ENCODE measurements at places on chromosomes 7 and 10. TPM values are rescaled to one million over a fixed set of nuclear protein-coding genes. Genes with fewer than 3 reads are reported as not detected.

- no peak for DNase-seq
These were observed 75.1 kb upstream of the KIAA1217 start for GRCh38 chr10:24133835-24134234.

DNA sequence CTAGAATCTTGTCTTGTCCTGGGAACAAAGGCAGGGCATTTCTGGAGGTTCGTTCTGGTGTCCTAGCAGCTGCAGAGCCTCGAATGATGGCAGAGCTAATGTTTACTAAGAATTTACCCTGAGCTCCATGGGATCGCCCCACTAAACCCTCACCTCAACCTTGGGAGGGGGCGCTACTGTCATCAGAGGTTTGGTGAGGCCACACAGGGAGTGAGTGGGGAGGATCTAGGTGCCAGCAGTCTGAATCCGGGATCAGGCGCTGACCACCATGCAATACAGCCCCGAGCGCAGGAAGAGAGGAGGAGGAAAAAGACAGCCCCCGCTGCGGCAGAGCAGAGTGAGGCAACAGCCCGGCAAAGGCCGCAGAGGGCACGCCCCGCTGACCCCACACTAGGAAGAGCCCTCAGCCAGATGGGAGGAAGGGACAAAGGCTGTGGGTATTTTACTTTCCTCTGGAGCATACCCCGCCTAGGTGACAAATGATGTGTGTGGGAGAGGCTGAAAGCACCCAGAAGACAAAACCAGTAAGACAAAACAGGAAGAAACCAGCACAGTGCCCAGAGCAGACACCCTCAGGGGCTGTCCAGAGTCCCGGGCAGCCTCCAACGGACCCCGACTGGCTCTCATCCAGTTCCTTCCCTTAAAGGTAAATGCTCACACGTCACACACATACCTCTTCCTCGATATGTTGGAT lies 103.5 kb downstream of the FAM53B start:
- DNase-seq: no peak

DNA sequence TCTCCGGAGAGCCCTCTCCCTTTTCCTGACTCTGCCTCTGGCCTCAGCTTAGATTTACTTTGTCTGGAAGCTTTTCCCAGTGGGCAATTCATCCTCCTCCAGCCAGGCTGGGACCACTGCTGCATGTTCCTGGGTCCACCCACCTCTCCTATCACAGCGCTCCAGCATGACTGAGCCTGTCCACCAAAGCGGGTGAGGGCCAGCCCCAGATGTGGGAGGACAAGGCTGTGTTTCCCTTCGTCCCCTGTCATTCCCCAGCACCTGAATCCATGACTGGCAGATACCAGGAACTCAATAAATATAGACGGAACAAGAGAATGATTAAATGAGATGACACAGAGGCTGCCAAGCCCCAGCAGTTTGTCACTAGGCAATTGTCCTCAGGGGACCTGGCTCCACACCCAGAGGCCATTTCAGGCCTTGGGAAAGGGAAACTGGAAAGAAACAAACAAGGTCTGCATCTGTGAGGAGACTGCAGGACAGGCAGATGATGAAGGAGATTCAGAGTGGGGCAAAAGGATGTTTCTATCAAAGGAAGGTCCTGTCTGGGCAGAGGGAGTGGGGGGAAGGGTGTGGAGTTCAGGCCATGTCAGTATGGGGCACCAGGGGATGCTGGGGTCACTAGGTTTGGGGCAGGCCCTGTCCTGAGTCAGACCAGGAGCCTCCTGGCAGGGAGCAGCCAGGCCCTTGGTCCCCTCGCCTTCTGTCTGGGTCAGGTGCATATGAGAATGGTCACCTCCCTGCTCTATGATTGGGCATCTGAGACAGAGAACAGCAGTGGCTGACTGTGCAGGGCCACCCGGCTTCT lies 576.4 kb downstream of the GRID1 start:
- no peak for DNase-seq

DNA sequence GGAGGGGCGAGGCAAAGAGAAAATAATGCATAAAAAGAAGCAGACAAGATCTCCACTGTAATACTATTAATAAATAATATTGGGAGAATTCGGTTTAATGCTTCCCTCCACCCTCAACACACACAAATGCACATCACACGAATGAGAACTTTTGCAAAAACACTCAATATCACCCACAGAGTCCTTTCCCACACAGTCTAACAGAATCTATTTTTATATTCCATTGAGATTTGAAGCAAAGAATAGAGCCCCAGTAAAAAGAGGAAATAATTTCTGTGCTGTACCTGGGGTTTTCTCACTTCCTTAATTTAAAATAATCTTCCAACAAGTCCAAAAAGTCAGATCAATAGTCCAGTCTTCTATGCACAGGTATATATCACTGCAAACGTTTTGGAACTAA lies 17.0 kb downstream of the PIK3AP1 start:
- no peak for DNase-seq

GRCh38 chr7:97499204-97499603 lies 232.7 kb upstream of the TAC1 start:
- DNase-seq: no peak

GRCh38 chr10:119546009-119546408 lies 3.5 kb upstream of the RGS10 start:
- no peak for DNase-seq

GRCh38 chr7:110507832-110508231 lies 583.1 kb upstream of the LRRN3 start:
- DNase-seq: no peak

GRCh38 chr10:4120096-4120853 lies 335.3 kb upstream of the KLF6 start:
- DNase-seq: no peak

DNA sequence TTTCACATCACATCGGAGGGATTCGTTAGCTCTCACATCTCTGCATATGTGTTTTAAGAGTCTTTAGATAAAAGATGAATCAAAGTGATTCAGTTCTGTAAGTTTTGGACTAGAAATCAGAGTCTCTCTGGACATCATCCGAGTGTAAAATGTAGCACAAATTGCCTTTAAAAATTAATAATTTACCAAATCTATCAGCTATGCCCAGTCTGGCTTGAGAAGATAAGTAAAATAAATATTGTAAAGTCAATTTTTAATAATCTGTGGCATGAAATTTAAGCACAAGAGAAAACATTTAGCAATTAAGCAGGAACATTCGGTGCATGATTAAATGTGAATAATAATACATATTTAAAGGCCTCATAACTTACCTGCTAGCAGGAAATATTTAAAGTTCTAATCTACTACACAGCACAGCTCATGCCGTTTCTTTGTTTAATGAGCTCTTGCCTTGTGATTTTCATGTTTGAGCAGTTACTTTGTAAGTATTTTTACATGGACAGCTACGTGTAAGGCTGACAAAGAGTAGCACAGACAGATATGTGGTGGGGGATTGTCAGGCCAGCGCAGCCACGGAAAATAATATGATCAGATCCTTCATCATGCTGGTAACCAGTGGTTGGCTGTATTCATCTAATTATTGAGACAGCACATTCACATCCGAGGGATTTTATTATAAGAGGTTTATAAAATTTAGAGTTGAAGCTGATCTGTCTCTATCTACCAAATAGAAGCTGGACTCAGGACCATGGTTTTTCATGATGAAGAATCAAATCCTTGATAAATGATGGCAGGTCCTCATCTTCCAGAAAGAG lies 317.3 kb downstream of the ADARB2 start:
- DNase-seq: no peak

DNA sequence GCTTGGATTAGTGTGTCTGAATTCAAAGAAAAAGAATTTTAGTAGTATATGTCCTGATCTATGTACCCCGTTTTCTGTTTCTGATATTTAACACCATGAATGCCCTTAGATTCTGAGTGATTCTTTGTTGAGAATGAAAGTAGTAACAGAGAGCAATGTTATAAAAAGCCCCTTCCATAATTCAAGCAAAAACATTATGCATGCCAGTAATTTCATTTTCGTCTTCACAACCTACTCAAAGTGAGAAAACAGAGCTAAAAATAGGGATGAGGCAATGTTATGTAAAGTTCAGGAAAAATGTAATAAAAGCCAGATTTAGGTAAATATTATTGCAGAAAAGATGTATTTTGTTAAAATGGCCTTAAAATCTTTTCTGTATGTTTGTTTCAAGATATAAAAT lies 28.1 kb downstream of the PTPRZ1 start:
- DNase-seq: no peak

- no peak for DNase-seq
These were observed 13.1 kb upstream of the TRDMT1 start for GRCh38 chr10:17214526-17214925.

GRCh38 chr10:99609186-99609585 lies 11.1 kb downstream of the SLC25A28 start:
- no peak for DNase-seq

- DNase-seq: no peak
These were observed 56.8 kb downstream of the PARP12 start for GRCh38 chr7:140005754-140006503.

DNA sequence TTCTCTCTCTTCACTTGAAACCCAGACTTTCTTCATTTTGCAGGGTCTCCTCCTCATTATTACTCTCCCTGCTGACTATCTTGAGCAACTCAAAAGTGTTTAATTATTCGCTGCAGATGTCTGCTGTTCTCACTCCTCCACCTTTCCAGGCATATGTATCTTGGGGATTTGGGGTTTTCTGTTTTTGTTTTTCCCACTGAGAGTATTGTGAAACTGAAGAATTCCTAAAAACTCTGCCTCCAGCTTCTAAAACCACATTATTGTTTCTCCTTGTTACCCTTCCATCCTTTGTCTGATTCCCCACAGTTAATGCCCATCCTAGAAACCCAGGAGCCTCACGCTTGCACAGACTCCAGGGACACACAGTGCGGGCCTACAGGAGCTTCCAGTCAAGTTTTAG lies 51.3 kb downstream of the WNT2 start:
- no peak for DNase-seq

DNA sequence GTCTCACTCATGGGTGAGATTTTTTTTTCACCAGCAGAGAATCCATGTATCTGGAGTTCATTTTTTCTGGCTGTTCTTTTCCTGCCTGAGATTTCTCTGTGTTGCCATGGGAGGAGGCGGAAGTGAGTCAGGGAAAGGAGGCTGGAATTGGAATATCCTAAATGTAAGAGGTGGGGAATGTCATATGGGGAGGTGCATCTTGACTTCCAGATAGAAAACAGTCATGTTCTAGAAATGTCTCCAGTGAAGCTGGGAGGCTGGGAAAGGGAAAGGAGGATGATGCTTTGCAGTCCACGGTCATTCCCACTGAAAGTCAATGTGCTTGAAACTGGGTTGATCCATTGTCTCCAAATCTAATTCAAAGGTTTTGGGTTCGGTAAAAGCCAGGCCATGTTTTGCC lies 39.7 kb upstream of the HPS1 start:
- no peak for DNase-seq

Gene WIPF3
- 5.3 TPM for polyA plus RNA-seq

Gene TBC1D12
- 18.8 TPM for polyA plus RNA-seq

Gene STEAP2
- 8.1 TPM for polyA plus RNA-seq

Gene PNLIP
- polyA plus RNA-seq: not detected

Gene SUN3
- polyA plus RNA-seq: not detected

Gene LRRC18
- 0.11 TPM for polyA plus RNA-seq

Gene CALCR
- 0.96 TPM for polyA plus RNA-seq

Gene AUTS2
- 104 TPM for polyA plus RNA-seq

Gene PHYH
- 30.9 TPM for polyA plus RNA-seq

Gene KEL
- 1.6 TPM for polyA plus RNA-seq

Gene TYSND1
- polyA plus RNA-seq: 9.5 TPM

Data from left renal cortex interstitium (tissue), 4 donors.